Caudate nucleus (tissue), 63 donors: ENCODE measurements at places on chromosomes 7 and 10.

- DNase-seq: no peak
These were observed 174.0 kb downstream of the RAMP3 start for GRCh38 chr7:45331563-45331962.

DNA sequence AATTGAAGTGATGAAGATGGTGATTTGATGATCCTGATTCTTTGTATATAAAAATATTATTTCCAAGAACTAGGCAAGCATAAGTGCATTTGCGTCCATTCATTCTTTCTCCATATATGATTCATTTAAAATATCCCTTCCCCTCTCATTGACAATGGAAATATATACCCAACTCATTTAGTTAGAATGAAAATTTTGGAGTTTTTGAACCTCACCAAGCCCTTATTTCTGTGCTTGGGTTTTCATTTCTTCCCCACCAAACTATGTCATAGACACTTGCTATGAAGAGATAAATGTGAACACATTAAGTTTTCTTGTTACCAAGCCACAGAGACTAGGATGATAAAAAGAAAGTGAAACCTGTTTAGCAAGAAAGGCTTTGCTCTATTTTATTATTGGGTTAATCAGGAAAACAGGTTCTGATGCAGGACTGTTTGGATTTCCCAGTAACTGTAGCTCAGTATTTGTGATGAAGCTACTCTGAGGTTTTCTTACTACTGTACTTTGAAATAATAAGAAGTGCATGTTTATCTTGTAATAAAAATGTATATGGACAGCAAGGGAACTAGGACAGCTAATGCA is 68.3 kb downstream of the ITGB1 start:
- DNase-seq: no peak

DNA sequence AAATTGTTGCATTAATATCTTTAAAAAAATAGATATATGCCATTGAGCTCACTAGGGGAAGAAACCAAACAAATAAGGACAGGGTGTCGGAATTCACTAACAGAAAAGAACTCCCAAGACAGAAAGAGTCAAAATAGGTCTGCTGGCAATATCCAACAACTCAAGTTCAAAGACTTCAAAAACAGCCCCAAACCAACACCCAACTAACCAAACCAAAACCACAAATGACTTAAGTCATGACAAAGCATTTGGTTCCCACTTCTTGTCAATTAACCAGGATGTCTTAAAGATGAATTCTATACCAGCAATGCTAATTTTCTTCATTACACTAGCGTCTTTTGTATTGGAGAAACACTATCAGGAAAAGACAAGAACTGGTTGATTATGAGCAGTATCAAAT is 249.0 kb upstream of the PLXNA4 start:
- no peak for DNase-seq

- DNase-seq: no peak
These were observed 5.2 kb downstream of the SEMA3E start for GRCh38 chr7:83643739-83644138.
